ENCODE measurements at places on chromosomes 13 and 19.

DNA sequence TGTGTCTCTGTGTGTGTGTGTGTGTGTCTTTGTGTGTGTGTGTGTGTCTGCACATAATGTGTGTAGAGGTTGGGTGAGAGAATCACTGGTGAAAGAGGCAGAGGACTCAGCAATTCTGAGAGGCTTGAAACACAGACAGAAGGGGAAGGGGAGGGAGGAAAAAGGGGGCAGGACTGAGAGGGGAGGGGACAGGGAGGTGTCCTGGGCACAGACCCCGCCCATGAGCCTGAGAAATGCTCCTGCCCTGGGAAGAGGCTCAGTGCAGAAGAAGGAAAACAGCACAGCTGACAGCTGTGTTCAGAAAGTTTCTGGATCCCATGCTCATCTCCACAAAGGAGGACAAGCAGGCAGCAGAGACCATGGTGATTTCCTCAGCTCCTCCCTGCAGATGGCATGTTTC is 59.1 kb upstream of the CEACAM8 start:
- DNase-seq: no peak

- DNase-seq: peak; percentile 65
Observed at GRCh38 chr19:4576016-4576933, 16.8 kb upstream of the SEMA6B start.

GRCh38 chr13:31591642-31592233 is 147.6 kb upstream of the RXFP2 start:
- DNase-seq: no peak

GRCh38 chr13:34884366-34884765 is 57.7 kb upstream of the NBEA start:
- no peak for DNase-seq

DNA sequence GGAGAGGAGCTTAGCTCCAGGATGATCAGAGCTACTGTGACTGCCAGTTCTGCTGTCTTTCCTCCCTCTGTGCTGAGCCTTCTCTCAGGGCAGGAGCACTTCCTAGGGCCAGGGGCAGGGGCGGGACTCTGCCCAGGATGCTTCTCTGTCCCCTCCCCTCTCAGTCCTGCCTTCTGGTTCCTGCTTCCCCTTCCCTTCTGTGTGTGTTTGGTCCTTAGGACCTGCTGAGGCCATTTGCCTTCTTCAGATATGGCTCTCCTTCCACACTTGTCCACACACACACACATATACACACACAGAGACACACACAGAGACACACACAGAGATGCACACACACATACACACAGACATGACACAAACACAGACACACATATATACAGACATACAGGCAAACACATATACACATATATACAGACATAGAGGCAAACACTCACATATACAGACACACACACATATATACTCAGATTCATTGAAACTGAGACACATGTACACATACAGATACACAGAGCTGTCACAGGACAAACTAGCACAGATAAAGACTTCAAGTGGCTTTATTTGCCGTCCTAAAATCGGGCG is 22.0 kb upstream of the CD177 start:
- no peak for DNase-seq

GRCh38 chr13:30334663-30335386 is 27.5 kb upstream of the KATNAL1 start:
- peak; percentile 18 for DNase-seq

DNA sequence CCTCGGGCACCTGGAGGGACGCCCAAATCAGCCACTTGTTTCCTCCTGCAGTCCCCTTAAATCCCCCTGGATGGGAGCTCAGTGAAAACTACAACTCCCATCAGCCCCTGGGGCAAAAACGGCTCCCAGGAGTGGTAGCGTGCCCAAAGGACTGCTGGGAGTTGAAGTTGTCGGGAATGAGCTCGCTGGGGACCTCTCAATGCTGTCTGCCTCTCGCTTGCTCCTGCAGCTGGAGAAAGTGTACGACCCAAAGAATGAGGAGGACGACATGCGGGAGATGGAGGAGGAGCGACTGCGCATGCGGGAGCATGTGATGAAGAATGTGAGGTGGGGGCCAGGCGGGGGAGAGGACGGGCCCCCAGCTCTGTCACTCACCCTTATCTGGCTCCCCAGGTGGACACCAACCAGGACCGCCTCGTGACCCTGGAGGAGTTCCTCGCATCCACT is 14.7 kb upstream of the DHDH start:
- no peak for DNase-seq

DNA sequence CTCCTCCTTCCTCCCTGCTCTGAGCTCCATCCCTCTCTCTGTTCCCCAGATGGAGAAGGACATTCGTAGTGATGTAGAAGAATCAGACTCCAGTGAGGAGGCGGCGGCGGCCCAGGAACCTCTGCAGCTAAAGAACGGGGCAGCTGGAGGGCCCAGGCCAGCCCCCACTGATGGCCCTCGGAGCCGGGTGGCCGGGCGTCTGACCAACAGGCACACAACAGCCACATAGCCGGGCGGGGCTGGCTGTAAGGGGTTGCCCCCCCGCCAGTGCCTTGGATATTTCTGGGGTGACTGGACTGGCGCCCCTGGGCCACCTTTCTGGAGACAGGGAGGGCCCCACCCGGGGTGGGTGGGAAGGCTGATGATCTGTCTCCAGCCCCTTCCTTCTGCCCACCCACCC is 46.3 kb downstream of the CD320 start:
- DNase-seq: no peak

GRCh38 chr19:38786572-38787265 is 2.3 kb upstream of the LGALS7B start:
- no peak for DNase-seq

DNA sequence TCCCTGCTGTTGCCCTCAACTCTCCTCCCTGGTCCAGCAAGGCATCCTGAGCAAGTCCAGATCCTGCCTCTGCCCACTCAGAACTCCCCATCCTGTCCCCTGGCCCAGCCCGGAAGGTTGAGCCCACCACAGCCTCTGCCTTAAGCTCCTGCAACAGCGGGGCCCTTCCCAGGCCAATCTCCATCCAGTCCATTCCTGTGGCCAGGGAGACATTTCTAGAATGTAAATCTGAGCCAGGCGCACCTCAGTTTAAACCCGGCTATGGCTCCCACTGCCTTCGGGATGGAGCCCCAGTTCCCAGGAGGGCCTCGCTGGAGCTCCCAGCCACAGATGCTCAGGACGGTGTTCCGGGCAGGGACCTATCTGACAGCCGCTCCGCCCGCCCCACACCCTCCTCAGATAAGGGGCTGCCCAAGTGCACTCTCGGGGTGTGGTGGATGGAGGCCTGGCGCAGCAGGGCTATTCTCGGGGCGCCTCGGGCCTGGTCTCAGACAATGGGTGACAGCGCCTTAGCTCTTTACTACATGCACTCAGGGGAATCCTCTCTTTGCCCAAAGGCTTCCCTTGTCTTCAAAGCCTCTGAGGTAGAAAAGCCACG is 5.3 kb downstream of the TRAPPC6A start:
- no peak for DNase-seq

GRCh38 chr19:48633148-48634035 is 3.8 kb downstream of the DBP start:
- no peak for DNase-seq

- no peak for DNase-seq
Observed at GRCh38 chr19:888581-889385, 4.2 kb downstream of the MED16 start.

- DNase-seq: no peak
Observed at GRCh38 chr19:19634516-19635312, 6.7 kb upstream of the LPAR2 start.

DNA sequence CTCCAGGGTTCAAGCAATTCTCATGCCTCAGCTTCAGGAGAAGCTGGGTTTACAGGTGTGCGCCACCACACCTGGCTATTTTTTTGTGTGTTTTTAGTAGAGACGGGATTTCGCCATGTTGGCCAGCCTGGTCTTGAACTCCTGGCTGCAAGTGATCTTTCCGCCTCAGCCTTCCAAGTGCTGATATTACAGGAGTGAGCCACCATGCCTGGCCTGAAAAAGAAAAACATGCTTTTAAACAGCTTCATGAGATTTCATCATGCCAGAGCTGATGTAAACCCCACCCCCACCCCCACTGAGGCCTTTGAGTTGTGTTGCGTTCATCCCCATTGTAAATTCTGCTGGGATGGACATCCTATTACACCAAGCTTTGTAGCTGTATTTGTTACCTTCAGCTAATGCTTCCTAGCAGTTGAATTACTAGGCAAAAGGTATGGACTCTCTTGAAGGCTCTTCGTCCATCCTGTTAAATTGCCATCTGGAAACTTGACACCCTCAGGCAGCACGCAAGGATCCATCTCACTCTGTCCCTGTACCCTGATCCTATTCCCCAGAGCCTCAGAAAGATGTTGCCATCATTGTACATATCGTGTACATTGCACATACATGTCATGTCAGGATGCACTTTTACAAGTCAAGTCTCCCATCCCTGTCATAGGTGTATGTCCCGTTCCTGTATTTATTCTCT is 47.3 kb downstream of the NFIX start:
- no peak for DNase-seq

DNA sequence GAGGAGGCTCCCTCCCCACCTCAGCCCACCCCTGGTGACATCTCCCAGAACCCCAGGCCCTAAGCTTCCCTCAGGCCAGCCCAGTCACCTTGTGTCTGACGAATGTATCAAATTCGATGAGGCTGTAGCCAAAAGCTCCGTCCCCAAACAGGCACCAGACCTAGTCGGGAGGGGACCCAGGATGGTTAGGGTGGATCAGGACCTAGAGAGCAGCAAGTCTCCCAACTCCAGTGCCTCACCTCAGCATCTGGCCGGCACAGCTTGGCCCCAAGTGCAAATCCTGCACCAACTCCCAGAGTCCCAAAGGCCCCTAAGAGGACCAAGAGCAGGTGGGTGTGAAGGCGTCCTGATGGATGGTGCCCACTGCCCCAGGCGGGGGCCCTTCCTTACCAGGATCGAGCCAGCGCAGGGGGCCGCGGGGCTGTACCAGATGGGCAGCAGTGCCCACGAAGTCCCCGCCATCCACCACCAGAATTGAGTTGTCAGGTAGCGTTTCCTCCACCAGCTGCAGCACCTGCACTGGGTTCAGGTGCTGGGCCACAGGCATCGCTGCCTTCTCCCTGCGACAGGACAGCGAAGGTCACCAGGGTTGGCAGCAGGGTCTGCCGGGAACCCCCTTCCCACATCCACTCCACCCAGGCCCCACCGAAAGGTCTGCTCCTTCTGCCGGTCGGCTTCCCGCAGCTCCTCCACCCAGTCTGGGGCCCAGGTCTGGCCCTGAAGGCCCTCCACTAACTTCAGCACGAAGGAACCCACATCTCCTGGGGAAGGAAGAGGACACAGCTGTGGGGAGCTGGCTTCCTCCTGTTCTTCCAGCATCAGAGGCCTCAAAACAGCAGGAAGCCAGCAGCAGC is 8.8 kb downstream of the SYDE1 start:
- no peak for DNase-seq

DNA sequence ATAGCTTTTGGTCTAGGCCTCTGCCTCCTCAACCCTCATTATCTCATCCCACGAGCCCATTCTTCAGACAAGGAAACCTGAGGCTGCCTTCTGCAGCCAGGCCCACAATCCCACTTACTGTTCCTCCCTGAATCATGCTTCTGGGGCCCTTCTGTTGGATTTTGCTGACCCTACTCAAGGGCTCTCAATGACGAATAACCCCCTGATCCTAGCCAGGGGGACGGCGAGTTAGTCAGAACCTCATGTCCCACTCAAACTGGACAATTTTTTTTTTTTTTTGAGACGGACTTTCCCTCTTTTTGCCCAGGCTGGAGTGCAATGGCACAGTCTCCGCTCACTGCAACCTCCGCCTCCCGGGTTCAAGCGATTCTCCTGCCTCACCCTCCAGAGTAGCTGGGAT is 2.0 kb downstream of the CGB3 start:
- no peak for DNase-seq

DNA sequence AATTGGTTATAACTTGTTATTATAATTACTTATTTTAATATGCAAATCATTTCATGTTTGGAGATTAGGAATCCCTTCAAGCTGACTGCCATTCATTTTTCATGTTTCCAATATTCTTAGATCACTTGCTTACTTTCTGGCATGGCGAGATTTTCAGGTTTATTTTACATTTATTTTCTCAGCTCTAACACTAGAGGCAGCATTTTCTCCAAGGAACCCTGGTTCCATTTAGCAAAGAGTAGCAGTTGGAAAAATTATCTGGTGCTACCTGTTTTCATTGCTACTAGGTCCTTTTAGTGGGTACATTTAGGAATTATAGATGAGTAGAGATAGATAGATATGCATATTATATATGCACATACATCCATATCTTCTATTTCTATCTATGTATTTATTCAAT is 90.9 kb upstream of the TRPC4 start:
- no peak for DNase-seq

DNA sequence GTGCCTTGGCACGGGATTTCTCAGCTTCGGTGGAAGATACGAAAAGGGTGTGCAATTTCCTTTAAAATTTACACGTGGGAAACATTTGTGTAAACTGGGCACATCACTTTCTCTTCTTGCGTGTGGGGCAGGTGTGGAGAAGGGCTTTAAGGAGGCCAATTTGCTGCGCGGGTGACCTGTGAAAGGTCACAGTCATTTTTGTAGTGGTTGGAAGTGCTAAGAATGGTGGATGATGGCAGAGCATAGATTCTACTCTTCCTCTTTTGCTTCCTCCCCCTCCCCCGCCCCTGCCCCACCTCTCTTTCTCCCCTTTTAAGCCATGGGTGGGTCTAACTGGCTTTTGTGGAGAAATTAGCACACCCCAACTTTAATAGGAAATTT is 7.2 kb downstream of the SLITRK5 start:
- no peak for DNase-seq

DNA sequence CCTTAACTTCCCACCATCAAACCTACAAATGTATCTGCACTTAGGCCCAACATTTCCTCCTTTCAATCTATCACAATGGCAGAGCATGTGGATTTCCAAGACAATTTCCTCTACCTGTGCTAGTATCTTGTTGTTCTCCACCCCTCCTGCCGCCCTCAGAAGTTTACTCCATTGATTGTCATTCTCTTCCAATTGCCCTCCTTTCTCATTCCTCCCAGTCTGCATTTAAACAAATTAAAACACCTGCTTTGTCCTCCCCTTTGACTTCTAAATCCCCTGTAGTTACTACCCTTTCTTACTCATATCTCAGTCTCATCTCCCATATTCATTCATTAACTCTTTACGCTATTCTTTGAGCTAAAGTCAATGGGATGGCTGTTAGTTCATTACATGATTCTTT is 370.6 kb downstream of the DIAPH3 start:
- DNase-seq: no peak

GRCh38 chr19:1411255-1412191 is 4.1 kb downstream of the DAZAP1 start:
- DNase-seq: no peak

- DNase-seq: no peak
Observed at GRCh38 chr13:102472650-102473049, 70.8 kb upstream of the FGF14 start.

GRCh38 chr19:19371059-19371458 is 34.4 kb upstream of the GATAD2A start:
- DNase-seq: no peak

GRCh38 chr19:13700621-13701020 is 63.7 kb upstream of the MRI1 start:
- DNase-seq: no peak

- DNase-seq: no peak
Observed at GRCh38 chr19:2252055-2252796, 3.1 kb downstream of the AMH start.
